ENCODE measurements at places on chromosomes 11 and 22.

DNA sequence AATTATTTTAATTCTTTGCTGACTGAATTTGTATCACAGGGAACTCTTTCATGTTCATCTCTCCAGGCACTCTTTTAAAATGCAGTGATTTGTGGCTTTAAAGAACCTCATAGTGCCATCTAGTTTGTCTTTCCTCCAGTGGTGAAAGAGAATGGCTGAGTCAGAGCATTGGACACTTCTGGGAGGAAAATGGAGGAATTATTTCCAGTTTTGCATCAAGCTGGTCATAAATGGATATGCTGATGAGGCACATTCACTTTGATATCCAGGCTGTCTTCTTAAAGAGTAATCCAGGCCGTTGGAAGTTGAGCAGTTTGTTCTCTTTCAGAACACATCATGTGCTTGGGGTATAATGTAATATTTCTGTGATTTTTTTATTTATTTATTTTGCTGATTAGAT lies 273.7 kb downstream of the DDX10 start:
- no peak for DNase-seq

- no peak for DNase-seq
Measured at GRCh38 chr11:78497293-78497692, 77.4 kb downstream of the NARS2 start.

DNA sequence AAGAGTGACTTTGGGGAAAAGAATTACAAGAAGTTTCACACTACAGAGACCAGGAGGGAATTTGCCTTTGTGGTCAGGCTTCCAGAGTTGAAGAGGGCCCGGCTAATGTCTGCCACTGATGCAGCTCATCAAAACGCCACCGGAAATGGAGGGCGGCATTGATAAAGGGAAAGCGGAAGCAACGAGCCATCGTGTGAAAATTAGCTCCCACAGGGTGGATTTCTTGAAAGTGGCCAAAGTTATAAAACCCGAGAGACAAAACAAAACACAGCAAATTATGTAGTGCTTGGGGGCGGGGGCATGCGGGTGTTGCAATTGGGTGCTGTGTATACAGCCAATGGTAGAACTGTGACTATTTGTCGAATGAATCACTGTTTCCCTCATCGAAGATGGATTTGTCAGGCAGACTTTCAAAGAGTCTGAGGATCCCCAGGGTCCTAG lies 113.0 kb downstream of the ADAMTS15 start:
- no peak for DNase-seq

DNA sequence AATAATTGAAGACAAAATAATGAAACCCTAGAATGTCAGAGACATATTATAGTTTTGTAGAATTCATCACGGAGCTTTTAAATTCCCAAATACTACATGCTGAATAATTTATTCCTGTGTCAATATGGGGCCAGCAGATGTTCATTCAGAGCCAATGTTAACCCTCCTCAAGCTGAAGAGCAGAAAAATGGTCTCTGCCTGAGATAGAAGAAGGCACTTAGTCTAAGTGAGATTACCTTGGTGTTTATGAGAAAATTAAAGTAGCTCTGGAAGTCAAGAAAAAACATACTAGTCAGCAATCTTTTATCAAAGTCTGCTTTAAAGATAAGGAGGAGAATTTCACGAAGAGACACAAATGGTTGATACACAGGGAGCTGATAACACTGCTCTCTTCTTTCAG lies 328.2 kb downstream of the TTC28 start:
- DNase-seq, result no peak

GRCh38 chr11:832529-833113 lies at the start of gene CD151:
Gene CD151 (plus strand): TSS chr11:832952. CDS start chr11:836070, 3,118 bp downstream.
- DNase-seq, result peak; percentile 84

DNA sequence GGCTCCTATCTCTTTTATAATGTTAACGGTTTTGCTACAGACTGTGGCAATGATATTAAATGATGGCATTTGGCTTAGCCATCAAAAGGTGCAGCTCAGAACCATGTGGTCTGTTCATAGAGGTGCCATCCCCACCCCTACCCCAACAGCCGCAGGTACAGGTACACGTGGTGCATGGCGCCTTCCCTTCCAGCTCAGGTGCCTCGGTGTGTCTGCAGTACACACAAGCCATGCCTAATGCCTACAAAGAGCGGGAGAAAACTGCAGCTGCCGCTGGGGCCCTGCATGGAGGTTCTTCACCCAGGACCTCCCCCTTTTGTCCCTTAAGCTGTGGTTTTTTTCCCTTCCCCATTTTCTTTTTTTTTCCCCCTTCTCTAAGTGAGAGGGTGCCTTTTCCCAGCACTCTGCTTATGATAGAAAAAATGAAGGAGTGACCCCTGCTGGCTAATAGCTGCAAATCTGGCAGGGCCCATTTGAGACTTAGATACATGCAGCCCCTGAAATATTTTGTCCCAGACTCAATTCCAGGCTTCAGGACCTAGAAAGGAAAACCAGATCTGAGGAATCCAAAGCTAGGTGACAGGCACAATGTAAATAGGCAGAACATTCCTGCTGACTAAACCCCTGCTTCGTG lies 6.5 kb downstream of the OR52M1 start:
- no peak for DNase-seq

GRCh38 chr11:86497310-86497709 lies 122.6 kb downstream of the CCDC81 start:
- DNase-seq, result no peak

GRCh38 chr22:39177456-39177775 lies 24.9 kb upstream of the CBX7 start:
- DNase-seq, result no peak

- DNase-seq, result no peak
Measured at GRCh38 chr11:128289048-128289447, 298.3 kb downstream of the ETS1 start.

- DNase-seq, result no peak
Measured at GRCh38 chr11:42049650-42050049, 590.2 kb upstream of the LRRC4C start.

DNA sequence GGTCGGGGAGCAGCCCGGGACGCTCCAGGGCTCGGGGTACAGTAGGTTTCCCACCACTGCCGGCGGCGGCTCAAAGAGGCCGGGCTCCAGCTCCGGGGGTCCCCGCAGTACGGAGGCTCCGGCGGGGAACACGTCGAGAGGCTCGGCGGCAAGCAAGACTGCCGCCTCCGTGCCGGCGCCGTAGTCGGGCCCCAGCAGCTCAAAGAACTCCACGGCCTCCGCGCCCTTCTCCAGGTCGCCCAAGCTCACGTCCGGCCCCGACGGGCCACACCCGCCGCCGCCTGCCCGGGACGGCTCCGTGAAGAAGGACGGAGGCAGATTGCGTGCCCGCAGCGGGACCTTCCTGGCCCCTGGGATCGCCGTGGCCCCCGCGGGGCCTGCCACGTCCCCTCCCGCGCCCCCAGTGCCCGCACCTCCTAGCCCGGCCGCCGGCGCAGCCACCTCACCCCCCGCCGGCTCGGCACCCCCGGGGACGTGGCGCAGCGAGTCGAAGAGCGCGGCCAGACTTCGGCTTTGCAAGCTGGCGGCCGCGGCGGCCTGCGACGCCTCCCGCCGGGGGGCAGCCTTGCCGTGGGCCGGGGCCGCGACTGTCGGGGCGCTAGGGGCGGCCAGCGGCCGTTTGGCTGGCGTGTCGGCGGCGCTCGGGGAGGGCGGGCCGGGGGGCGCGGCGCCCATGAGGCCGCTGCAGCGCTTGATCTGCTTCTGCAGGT lies 775 bp downstream of the FAM181B start:
- peak; percentile 58 for DNase-seq

DNA sequence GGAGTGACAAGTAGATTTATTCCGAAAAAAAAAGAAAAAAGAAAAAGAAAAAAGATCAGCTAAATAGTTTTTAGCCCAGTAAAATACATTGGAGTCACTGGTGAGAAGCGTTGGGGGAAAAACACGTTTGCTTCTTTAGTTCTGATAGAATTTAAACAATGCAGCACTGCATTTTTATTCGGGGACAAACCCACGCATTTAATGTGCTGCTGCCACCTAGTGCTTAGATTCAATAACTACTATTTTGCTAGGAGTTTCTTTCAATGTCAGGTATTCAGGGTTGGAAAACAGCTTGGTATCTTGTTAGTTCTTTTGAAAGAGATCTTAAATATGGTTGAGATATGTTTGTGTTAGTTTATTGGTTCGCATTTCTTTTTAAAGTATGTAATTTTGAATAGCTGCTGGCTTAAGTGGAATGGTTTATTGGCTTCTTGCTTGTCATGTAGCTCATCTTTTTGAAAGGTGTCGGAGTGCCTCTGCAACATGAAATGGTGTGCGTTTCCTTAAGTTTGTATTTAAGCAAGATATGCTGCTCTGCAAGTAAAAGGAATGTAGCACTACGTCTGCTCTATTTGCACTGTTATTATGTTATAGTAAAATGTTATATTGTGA lies 41.9 kb downstream of the SVIP start:
- no peak for DNase-seq

DNA sequence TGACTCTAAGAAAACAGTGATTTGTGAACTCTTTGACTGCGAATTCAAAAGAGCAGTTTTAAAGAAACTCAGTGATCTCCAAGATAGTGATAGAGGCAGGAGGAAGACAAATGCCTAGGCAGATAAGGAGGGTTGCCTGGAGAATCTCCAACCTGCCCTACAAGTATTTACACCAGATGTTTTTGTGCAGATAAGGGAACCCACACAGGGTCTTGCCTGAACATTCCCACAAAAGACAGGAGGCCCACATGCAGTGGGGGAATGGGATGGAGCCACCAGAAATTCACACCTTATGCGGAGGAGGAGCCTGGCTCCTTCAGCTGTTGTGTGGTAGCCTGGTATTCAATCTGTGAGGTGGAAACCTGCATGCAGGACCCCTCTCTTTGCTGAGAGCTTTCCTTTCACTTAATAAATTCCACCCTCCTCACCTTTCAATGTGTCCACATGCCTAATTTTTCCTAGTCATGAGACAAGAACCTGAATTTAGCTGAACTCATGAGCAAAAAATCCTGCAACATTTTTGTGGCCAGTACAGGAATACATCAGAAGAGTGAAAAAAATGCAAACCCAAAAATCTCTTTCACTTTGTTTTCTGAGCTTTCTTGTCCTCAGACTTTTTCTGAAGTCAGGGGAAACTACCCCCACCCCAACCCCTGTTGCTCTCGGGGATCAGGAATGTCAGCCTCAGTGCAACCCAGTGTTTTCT lies 8.1 kb upstream of the GLYAT start:
- DNase-seq, result no peak

GRCh38 chr11:61111786-61112517 lies 9.7 kb downstream of the CD5 start:
- no peak for DNase-seq

GRCh38 chr11:100914415-100915110 lies 215.1 kb downstream of the PGR start:
- DNase-seq, result no peak

GRCh38 chr11:11451501-11452005 lies 98.5 kb upstream of the CSNK2A3 start:
- no peak for DNase-seq

- no peak for DNase-seq
Measured at GRCh38 chr11:5368502-5369043, 15.0 kb upstream of the OR51M1 start.

DNA sequence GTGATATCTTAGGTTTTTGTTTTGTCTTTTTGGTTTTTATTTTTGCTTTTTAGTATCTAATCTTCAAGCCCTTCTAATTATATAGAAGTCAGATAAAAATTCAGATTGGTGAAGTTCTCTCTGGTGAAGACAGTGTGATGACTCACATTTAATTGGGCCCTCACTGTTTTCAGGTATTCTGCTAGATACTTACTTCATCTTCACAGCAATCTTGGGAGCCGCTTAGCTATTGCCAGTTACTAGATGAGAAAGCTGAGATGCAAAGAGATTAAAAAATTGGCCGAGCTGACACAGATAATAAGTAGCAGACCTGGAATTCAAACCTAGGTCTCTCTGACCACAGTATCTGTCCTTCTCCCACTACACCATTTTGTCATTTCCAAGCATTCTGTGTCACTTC lies 75.0 kb downstream of the PPP2R1B start:
- no peak for DNase-seq

DNA sequence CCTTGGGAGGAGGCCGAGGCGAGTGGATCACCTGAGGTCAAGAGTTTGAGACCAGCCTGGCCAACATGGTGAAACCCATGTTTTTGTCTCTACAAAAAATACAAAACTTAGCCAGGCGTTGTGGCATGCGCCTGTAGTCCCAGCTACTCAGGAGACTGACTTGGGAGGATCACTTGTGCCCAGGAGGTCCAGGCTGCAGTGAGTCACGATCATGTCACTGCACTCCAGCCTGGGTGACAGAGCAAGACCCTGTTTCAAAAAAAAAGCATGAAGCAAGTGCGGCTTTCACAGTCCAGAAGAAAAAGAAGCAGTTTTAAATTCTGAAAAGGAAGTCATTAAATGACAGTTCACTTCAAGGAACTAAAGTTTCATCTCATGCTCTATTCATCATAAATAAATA lies 7.1 kb upstream of the LTO1 start:
- DNase-seq, result no peak

- no peak for DNase-seq
Measured at GRCh38 chr11:116312570-116313391, 460.0 kb downstream of the BUD13 start.

DNA sequence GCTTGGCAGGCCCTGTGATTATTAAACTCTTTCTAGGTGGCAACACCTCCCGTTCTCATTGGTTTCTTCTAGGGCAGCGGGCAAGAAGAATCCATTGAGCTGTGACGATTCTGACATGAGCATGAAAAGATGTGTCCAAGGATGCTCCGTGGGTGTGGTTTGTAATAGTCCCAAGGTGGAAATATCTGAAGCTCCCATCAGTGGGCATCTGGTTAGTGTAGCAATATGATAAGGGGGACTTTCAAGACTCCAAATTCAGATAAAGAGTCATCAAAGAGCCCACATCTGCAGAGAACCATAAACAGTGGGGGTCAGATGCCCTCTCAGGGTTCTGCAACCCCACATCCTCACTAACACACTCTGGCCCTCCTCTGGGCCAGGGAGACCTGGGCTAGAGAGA lies 42.6 kb downstream of the TST start:
- DNase-seq, result no peak

DNA sequence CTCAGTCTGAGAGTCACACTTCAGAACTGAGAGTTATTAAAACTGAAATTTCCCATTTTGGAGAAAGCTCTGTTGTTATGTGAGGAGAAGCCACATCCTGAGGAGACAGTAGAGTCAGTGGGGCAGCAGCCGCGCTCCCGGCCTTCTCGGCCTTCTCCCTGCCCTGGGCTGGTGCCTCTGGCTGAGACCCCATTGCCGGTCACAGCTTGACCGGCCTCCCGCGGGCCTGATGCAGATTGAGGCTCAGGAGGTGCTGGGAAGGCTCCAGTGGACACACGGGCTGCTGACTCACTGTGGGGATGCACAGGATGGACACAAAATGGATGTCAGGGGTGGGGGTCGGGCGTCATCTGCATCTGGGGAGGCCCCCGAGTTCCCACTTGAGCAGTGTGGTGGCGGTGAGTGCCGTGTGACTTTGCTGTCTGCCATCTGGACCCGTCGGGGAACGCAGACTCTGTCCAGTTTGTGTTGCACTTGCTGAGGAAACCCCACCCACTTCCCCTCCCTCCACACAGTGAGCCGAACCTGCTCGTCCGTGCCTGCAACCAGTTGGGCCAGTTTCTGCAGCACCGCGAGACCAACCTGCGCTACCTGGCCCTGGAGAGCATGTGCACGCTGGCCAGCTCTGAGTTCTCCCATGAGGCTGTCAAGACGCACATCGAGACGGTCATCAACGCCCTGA lies 50.1 kb downstream of the MUC6 start:
- DNase-seq, result no peak

GRCh38 chr11:118156531-118157185 lies 4.0 kb upstream of the SCN4B start:
- no peak for DNase-seq

- DNase-seq, result no peak
Measured at GRCh38 chr11:113163291-113164030, 150.9 kb upstream of the TTC12 start.

Measured in ecto neural progenitor cell (in vitro differentiated cells).